ENCODE measurements at places on chromosomes 16 and 17. TPM values are rescaled to one million over a fixed set of nuclear protein-coding genes. Genes with fewer than 3 reads are reported as not detected.

The RAC3 gene
- 4.5 TPM for total RNA-seq

The TBC1D3H gene
- not detected for total RNA-seq

The KRTAP2-2 gene
- total RNA-seq: not detected

DNA sequence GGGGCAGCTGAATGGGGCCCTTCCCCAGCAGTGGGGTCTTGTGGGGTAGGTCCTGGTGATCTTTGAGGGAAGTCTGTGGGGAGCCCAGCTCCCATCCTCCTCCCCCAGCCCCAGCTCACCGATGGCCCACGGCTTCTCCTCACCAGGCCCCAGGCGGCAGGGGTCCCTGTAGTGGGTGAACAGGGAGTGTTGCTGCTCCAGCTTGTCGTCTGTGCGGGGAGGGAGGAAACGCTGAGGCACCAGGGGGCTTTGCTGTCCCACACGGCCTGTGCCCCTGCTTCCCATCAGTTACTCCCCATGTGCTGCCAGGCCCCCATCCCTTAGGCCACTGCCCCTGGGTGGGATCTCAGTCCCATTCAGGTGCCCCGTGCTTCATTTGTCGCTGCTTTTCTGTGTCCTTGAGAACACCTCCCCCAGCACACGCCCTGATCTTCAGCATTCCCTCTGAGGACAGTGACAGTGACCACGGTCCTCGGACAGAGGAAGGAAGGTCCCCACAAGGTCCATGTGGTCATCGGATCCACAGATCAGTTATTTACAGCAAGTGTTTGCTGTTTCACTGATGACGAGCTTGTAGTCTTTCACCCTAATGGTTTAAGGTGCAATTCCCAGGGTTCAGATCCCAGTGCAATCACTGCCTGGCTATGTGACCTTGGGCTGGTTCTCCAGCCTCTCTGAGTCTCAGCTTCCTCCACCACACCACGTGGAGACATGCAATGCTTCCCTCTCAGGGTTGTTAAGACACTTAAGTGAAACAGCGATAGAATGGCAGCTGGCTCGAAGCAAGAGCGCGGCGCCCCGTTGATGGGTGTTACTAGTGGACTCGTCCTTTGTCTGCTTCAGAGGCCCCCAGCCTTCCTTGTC, 53.1 kb downstream of the PRMT7 start:
- DNase-seq: no peak

DNA sequence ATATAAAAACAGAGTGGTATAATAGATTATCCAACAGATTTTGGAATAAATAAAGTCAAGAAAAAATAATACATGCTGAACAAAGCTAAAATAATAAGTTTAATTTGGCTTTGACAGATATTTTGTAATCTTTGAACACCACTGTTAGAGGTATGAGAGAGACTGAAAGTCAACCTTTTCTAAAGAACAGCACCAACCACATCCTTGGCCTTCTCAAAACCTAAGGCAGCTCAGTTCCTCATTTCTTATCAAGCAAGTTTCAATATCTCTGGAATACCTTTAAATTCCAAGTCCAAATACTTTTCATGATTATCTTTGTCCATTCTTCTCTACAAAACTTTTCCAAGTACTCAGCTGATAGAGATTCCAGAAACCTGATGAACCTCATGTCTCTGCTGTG, 1603.8 kb downstream of the CDH8 start:
- DNase-seq: no peak

DNA sequence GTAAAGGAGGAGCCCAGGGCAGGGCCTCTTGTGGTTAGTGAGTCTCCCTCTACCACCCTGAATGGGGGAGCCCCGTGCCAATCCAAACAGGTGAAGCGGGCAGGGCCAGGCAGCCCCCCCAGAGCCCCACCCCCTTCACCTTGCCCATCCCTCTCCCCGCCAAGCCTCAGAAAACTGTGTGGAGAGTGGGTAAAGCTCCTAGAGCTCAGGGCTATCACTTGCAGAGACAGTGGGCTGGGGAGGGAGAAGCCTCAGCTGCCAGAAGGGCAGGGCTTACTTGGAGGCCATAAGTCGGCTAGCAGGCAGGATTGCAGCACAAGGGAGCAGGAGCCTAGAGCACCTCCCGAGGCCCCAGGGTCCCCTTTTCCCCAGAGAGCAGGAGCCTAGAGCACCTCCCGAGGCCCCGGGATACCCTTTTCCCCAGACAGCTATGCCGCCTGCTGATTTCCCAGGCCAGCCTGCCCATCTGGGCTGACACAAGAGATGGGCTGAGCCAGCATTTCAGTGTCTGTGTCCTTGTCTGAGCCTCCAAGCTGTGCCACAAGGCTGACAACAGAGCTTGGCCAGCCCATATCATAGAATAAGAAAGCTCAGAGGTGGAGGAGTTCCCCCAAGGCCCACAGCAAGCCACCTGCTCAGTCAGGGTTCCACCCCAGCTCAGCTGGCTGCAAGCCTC, 6.7 kb upstream of the KRT14 start:
- no peak for DNase-seq

DNA sequence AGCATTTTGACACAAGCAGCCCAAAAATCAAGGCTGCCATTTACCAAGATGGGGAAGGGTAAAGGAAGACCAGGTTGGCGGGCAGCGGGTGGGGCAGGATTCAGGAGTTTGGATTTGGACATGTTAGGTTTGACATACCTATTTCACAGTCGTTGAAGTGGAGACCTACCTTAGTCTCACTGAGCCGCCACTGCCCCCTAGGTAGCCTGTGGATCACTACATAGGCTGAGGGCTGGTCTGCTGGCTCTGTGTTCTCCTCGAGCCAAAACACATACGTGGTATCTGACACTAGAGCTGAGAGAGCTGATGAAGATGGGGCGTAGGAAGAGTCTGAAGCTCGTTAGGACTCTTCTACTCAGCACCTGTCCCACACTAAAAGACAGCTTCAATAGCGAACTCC, 115.1 kb downstream of the HIC1 start:
- peak; percentile 38 for DNase-seq

- no peak for DNase-seq
Measured at GRCh38 chr17:73293480-73293911, 18.3 kb downstream of the CDC42EP4 start.

DNA sequence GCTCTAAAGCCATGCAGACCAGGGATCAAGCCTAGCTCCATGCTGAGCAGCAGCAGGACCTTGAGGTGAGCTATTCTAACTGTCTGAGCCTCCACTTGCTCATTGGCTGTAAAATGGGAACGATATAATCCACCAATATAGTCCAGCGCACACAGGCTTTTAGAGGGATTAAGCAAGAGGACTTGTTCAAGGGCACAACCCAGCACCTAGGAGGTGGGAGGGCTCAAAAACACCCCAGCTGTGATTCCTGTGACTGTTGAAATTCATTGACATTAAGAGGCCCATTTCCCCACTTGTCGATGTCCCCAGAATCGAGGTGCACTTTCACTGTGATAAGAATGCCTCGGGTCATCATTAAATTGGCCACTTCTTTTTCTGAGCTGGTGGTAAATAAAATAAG, 4.1 kb downstream of the USH1G start:
- DNase-seq: no peak

DNA sequence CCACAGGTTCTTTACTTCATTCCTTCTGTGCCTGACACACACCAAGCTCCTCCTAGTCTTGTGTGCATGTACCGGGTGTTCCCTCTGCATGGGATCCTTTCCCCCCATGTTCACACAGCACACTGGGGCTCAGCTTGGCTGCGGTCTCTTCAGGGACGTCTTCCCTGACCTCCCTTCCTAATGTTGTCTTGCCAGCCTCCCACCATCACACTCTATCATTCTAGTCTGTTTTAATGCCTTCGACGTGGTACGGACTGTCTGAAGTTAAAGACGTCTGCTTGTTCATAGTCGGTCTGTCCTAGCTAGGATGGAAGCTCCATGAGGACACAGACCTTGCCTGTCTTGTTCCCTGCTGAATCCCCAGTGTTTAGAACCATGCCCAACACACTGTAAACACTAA, 60.1 kb downstream of the USP31 start:
- no peak for DNase-seq
